ENCODE measurements at places on chromosomes 5 and 9. TPM values are rescaled to one million over a fixed set of nuclear protein-coding genes. Genes with fewer than 3 reads are reported as not detected.

DNA sequence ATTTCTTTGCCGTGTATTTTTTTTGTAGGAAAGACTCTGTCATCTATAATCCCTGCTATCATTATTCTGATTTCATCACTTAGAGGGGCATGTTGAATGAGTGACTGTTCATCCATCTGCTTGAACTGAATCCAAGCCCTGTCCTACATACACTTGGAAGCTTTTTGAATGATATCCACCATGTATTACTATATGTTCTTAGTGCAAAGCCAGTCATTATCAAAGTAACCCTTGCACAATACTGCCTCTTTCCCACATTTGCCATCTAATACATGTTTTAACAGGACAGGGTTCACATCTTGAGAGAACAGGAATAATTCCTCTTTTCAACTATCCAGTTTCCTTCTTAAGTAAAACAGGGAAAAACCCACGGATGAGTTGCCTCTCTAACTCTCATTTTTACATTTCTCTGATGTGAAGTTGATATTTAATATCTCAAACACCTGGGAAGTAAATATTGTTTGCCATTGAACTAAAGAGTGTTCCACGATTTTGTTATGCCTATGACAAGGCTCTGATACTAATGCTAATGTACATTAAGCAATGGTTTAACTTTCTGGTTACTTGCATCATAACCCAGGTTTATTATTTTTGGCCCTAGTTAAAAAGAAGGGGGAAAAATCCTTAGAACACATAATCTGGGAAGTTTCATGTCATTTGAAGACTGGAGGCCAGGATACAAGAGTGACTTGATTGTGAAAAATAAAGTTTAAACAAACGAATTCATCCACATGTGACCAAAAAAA is 103.7 kb upstream of the TARS1 start:
- no peak for DNase-seq

- DNase-seq = no peak
These were observed 260.9 kb upstream of the TUSC1 start for GRCh38 chr9:25939126-25939525.

DNA sequence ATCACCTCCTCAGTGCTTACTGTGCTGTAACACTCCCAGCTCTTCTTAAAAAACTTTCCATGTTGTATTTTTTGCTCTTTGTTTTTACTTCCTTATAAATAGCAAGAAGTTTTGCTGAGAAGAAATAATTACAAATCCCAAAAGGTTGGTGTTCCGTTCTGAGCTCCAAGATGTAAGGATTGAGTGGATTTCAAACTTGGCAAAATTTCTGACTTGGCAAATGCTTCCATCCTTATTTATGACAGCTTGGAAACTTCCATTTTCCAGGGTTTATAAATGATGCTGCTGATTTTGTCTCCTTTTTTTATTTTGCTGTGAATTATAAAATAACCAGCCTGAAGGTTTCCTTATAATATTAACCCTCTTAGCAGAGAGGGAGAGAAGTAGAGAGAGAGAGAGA is 151.9 kb downstream of the NTRK2 start:
- DNase-seq = no peak

- DNase-seq = no peak
These were observed 47.4 kb upstream of the CCDC112 start for GRCh38 chr5:115343855-115344254.

GRCh38 chr5:98372351-98372750 is 401.1 kb upstream of the RGMB start:
- no peak for DNase-seq

- no peak for DNase-seq
These were observed 8.2 kb downstream of the COL27A1 start for GRCh38 chr9:114163517-114163951.

- DNase-seq = no peak
These were observed 200.9 kb downstream of the SLIT3 start for GRCh38 chr5:169099801-169100734.

DNA sequence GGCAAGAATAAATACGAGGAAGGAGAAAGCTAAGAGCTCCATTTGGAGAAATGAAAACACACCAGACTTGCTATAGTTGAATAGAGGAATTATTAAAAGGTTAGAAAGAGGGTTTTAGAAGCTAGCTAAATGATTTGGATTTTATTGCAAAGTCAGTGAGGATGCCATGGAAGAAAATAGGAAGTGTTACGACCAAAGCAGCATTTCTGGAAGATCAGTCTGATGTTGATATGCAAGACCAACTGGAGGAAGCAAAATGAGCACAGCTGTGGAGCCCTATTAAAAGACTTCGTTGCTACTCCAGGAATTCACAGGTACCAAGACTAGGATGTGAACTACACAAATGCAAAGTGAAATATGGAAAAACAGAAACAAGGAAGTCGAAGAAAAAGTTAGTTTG is 2.1 kb downstream of the DHX29 start:
- DNase-seq = no peak

DNA sequence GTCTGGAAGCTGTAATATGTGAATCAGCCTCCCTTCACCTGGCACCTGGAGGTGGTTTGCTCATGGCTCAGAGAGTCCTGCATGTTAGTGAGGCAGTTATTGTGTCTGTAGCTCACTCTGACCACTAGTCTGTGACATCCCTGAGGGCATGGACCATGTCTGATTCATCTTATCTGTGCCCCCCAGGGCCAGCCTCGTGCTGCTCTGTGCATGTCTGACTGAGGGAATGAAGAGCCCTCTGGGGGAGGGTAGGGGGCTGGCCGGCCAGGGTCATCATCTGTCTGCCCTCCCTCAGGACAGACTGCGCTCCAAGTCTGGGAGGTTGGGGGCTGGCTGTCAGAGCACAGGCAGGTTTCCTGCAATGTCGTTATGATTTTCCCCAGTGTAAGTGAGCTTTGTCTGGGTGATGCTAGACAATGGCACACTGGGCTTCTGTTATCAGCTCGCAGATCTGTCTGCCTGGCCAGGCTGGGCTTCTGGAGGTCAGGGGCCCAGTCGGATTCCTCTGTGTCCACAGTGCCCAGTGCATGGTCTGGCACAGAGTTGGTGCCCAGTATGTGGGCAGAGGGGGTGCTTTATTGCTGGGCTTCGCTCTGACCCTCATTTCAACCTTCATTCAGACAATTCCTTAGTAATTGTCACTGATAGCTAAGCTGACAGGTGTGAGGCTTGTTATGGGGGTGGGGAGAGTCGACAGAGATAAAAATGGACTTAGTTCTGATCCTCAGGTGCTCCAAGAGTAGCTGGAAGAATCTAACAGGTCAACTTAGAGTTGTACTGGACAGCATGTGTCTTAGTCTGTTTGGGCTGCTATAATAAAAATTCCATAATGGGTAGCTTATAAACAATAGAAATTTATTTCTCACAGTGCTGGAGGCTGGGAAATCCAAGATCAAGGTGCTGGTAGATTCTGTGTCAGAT is 85.7 kb upstream of the SHB start:
- no peak for DNase-seq

DNA sequence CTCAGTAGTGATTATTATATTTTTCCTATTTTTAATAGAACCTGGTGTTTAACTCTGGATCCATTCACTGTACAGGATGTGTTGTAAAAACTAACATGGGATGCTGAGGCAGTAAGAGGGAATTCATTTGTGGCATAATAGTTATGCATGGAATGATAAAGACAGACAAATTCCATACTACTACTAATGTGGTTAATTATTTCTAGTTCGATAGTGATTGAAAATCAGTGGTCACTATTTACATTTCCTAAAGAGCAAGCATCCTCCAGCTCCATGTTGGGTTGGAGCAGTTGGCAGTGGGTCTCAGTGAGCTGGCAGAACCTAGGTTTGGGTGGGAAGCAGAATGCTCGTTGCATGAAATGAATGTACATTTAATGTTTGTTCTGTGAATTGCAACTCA is 122.6 kb downstream of the SAXO1 start:
- DNase-seq = no peak

- no peak for DNase-seq
These were observed 68.7 kb downstream of the KCNN2 start for GRCh38 chr5:114430532-114430931.

DNA sequence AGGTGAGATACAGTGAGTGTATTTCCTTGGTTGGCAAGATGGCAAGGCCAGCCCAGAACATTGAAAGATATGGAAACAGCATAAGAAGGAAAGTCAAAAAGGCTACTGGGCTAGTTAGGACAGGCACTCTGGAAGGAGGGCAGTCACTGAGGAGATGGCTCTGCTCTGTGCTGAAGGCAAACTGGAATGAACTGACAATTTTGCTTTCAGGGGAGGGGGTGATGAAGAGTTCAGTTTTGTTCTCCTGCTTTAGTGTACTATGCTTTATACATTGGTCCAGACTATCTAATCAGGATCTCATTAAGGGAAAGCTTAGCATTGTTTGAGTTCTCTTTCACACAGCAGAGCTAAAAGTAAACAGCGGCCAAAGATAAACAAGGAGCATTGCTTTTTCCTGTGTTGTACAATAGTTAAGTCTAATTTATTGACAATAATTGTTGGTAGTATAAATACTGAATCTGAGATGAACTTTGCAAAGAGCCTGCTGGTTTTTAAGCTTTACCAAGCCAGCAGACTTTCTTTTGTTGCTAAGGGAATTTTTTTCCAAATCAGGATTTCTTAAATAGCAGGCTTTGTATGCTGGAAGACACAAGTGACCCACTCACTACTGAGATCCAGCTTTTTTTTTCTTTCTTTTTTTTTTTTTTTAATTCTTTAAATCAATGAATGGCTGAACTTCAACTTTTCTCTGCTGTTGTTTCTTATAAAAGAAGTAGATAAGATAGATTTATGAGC is 355.5 kb downstream of the ARRDC3 start:
- no peak for DNase-seq

- DNase-seq = no peak
These were observed at the start of gene PCDHA7 for GRCh38 chr5:140833993-140834392. PCDHA7 (plus strand) TSS chr5:140834269; CDS start chr5:140834384, 115 bp downstream.

DNA sequence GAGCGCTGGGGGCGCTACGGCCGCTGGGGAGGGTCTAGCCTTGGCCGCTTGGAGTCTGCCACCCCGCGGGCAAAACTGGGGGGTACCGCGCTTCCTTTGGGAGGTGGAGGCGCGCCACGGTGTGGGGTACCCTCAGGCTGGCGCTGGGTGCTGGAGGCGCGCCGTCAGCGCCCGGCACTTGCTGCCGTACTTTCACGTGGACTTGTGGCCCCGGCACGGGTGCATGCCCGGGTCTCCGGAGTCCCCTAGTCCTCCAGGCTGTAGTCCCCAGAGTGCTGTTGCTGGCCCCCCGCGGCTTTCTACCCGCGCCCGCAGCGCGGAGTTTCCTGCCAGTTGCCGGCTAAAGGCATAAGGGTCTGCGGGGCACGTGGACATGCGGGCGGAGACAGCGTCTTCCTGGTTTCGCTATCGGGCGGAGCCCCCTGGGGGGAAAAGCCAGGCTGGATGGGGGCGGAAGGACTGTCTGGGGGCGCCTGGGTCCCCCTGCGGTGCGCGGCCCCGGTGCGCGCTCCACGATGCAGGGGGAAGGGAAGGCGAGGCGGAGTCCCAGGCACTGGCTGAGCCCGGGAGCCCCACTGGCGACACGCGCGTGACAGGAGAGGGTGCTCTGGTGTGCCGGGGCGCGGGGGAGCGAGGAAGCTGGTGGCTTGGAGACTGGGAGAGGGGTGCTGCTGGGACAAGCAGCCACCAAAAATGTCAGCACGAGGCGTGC is 666 bp downstream of the PPARGC1B start:
- no peak for DNase-seq

FBXO4 gene
- 7.5 TPM for total RNA-seq

PTCH1 gene
- 18.7 TPM for total RNA-seq

IRGM gene
- not detected for total RNA-seq

IL13 gene
- total RNA-seq = not detected

MOB3B gene
- total RNA-seq = 11.6 TPM

OTP gene
- not detected for total RNA-seq

NPR2 gene
- total RNA-seq = 35.9 TPM

TICAM2 gene
- total RNA-seq = 3.0 TPM

Measured in esophagus muscularis mucosa (tissue), 4 donors.